Muscle of arm (tissue), 14 donors: ENCODE measurements at places on chromosomes 1 and 21.
A peak's percentile ranks its signal among the peaks of the same experiment; 100 is the strongest.

GRCh38 chr1:6234502-6235295, 1.1 kb downstream of the ICMT start:
- DNase-seq: no peak

DNA sequence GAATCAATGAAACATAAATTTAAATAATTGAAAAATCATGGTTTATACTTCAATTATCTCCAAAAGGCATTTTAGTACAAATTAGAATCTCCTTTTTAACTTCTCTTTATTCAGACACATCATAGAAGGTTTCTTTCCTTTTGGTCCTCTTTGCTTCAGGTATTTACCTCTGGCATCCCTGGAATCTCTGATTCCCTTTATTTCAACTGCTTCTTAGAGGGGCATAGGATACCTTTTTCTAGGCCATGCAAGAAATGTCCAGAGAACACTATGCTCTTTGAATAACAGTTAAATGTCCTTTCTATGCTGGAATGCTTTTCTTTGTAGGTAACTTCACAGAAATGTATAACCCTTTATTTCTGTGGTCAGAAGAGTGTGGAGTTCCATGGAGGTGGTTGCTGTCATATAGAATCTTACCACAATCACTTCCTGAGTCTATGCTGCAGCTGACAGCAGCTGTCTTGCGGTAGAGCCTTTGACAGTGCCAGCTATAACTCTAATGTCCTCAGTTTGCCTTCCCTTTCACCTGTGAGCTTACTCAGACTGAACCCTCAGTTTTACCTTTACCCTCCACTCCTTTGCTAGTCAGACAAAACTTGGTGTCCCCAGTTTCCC, 8.6 kb downstream of the LAMC2 start:
- no peak for DNase-seq

- DNase-seq: no peak
Measured at GRCh38 chr1:20367626-20368025, 77.0 kb downstream of the VWA5B1 start.

- no peak for DNase-seq
Measured at GRCh38 chr1:6245869-6246496, 2.0 kb downstream of the HES3 start.

DNA sequence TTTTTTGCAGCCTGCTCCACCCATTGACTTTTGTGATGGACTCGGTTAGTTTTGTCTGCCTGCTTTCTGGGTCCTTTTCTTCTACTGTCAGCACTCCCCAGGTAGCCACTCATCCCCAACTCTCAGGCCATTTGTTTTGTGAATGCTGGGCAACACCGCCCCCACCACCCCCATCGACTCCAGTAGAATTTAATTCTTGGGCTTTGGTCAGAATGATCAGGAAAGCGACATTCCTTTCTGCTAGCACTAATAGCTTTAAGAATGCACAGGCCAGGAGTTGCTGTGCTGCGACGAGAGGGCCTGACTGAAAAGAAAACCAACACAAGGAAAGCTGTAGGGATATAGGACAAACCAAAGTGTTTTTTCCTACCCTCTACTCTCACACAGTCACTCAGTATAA, 144.4 kb downstream of the CDC7 start:
- no peak for DNase-seq

GRCh38 chr1:109622895-109623294, 3.3 kb downstream of the AMPD2 start:
- DNase-seq: no peak

DNA sequence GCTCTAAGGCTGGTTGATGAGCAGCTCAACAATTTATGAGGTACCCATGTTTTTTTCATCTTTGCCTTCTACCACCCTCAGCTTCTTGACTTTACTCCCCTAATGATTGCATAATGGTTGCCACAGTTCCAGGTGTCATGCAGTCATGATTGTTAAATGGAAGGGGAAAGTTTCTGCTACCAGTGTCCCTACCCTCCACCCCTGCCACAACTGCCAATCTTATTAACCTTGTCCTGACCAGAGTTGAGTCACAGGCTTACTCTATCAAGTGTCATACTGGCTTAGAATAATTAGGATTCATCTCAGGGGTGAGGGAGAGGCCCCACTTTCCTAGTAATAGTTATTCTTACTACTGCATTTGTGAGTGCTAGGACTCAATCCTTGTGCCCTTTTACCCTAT, 7.9 kb upstream of the FUBP1 start:
- DNase-seq: no peak

GRCh38 chr1:116373431-116374352, 648 bp downstream of the ATP1A1 start:
- DNase-seq: peak; percentile 63

DNA sequence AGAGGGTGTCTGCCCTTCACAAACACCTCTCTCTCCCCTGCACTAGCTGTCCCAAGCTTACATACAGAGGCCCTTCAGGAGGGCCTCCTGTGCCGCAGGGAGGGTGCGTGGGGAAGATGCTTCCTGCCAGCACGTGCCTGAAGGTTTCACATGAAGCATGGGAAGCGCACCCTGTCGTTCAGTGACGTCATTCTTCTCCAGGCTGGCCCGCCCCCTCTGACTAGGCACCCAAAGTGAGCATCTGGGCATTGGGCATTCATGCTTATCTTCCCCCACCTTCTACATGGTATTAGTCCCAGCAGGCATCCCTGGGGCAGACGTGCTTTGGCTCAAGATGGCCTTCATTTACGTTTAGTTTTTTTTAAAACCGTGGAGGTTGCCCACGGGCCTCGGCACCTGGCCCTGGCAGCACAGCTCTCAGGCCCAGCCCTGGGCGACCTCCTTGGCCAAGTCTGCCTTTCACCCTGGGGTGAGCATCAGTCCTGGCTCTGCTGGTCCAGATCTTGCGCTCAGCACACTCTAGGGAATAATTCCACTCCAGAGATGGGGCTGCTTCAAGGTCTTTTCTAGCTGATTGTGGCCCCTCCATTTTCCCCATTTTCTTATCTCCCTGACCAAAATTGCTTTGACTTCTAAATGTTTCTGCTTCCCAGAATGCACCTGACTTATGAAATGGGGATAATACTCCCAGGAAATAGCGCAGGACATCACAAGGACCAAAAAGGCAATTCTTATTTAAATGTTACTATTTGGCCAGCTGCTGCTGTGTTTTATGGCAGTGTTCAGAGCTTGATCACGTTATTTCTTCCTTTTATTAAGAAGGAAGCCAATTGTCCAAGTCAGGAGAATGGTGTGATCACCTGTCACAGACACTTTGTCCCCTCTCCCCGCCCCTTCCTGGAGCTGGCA, 6.1 kb downstream of the NPPA start:
- DNase-seq: no peak

DNA sequence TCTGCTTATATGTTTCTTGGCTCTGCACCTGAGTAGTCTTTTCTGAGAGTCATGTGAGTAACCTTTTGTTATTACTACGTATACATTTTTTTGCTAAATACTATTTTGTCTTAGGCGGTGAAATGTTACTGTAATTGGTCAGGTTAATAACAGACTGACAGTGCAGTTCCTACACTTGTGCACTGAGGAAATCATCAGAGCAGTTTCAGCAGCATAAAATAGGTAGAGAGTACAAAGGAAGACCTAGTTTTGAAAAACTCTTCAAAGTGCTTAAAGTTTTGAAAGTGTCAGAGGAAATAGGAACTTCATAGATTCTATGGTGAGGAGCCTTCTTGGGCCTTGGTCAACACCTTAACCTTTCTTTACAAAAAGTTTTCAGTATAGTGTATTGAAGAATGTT, 11.1 kb downstream of the ATF6 start:
- DNase-seq: no peak

- DNase-seq: no peak
Measured at GRCh38 chr1:98316286-98316905, 345.1 kb upstream of the SNX7 start.

DNA sequence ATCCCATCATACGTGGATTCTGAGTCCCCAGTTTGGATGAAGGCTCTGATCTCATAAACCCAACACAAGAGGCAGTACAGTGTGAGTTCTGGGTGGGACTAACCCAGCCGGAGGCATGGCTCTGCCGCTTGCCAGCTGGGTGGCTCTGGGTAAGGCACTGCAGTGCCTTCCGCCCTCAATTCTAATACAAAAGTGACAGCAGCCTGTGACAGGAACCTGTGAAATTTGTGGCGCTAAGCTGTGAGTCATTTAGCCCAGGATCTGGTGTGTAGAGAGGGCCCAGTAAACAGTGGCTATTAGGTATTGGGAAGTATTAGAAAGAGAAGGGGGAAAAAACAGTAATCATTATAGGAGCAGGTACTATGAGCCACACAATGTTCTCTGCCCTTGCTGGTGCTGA, 23.3 kb downstream of the HSPG2 start:
- no peak for DNase-seq

- no peak for DNase-seq
Measured at GRCh38 chr1:59455206-59455605, 158.3 kb downstream of the FGGY start.

- DNase-seq: no peak
Measured at GRCh38 chr21:15837645-15838044, 107.9 kb downstream of the USP25 start.

- no peak for DNase-seq
Measured at GRCh38 chr1:169707912-169708604, 3.4 kb downstream of the SELL start.

- no peak for DNase-seq
Measured at GRCh38 chr1:241736387-241736786, 84.3 kb downstream of the WDR64 start.

DNA sequence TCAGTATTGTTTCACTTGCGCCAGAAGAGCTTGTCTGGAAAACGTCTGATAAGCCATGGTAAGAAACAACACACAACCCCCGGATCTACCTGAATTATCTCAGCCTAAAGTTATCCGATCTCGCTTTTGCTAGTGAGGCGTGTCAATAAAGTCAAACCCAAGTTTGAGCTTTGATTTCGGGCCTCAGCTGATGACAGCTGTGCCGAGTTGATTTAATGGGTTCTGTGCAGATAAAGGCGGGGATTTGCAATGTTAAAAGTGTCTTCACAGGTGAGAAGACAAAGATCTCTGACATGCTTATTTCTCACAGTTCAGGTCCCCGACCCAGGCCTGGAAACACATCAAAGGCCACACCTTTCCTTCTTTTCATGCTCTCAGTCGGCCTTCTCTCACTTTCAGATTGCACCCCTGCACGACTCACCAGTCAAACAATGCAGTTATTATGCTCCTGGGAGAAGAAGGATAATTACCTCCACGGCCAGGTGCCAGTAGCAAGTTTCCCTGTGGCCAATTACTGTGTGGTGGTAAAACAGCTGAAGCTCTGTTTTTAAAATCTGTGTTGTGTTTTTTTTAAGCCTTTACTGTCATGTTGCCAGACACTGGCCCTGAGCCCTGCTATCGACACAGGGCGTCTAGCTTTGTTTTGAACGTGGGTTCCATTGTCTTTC, 245.3 kb upstream of the RUNX1 start:
- DNase-seq: no peak

DNA sequence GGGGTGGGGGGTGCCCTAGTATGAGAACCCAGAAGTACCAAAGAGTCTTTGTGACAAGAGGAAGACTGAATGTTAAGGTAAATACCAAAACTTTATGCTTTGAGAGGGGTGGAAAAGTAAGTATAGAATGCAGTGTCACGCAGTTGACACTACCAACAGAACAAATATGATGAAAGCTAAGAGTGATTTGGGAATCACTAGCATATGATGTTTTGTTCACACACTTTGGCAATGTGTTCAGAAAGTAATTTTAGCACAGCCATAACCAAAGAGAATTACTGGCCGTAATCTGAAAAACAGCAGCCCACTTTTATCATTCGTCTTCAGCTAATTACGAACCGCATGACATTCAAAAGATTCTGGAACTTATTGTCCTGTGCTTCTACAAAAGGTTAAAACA, 59.5 kb downstream of the ENAH start:
- no peak for DNase-seq

- DNase-seq: no peak
Measured at GRCh38 chr1:67013573-67013972, 40.4 kb downstream of the SLC35D1 start.

DNA sequence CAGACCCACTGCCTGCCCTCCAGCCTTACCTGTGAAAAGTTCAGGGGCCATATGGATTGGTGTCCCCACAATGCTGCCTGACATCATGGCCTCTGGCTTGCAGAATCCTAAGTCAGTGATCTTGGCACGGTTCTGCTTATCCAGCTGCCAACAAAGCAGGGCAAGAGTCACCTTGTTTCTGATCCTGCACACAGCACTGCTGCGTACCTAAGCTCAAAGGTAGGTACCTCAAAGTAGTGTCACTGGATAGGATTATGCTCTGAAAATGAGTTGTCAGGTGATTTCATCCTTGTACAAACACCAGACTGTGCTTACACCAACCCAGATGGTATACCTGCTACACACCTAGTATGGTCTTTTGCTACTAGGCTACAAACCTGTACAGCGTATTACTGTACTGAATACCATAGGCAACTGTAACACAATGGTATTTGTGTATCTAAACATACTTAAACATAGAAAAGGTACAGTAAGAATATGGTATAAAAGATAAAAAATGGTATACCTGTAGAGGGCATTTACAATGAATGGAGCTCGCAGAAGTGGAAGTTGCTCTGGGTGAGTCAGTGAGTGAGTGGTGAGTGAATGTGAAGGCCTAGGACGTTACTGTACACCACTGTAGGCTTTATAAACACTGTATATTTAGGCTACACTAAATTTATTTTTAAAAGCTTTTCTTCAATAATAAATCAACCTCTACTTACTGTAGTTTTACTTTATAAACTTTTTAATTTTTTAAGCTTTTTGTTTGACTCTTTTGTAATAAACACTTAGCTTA, 29.1 kb upstream of the RBBP5 start:
- no peak for DNase-seq

DNA sequence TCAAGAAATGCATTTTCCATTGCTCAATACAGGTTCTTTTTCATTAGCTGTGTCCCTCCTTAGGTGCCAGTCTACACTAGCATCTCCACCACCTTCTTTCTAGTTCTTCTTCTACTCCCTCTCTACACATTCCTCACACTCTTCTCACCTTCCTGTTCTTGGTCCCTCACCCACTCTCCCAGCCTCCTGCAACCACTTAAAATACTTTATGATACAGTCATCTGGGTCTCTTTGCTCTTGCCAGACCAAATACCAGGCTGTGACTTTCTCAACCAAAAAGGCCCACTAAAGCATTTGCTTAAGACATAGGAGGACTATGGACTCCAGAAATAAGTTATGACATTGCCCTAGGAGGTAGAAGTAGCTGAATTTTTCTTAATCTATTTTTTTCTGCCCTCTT, 35.1 kb downstream of the PIGM start:
- DNase-seq: no peak
